ENCODE measurements at places on chromosomes 4 and X.

- DNase-seq, result no peak
Measured at GRCh38 chr4:166230841-166231240, 357.8 kb downstream of the TLL1 start.

- DNase-seq, result no peak
Measured at GRCh38 chr4:80264352-80264647, 2.2 kb upstream of the FGF5 start.

DNA sequence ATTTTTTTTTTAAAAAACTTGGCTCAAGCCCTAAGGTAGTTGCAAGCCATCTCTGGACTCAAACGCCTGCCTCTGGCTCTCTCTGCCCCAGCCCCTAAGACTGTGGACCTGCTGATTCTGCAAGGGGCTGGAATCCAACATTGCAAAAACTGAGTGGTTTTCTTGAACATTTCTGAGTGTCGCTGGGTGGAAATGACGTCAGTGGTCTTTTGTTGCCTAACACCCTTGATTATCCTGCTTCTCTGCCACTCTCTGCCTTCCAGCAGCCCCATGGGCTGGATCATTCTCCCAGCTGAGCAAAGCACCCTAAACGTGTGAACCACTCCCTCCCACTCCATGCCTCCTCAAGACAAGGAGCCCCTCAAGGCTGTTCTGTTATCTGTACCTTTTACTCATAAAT is 16.6 kb downstream of the BST1 start:
- DNase-seq, result no peak

DNA sequence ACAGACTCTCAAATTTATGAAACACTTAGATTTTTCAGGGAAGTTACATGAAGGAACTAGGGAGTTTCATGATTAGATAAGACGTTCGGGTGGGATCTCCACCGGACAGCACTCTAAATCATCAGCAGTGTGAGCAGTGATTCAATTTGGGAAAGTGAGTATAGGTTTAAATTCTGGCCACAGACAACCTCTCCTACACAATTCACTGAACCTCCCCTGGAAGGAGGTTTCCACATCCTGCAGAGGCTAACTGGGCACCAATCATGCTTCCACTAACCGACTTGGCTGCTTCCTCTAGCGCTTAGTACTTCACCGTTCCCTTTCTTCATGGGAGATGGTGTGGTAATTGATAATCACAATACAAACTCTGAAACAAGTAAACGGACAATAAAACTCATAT is 5.6 kb downstream of the CXCL9 start:
- DNase-seq, result no peak

GRCh38 chr4:48570646-48571220 is 80.7 kb downstream of the ZAR1 start:
- no peak for DNase-seq

- DNase-seq, result no peak
Measured at GRCh38 chr4:86948276-86948675, 13.5 kb downstream of the AFF1 start.

GRCh38 chr4:153418121-153418520 is 48.0 kb upstream of the TMEM131L start:
- DNase-seq, result no peak

GRCh38 chr4:52685316-52685715 is 26.2 kb upstream of the USP46 start:
- no peak for DNase-seq

DNA sequence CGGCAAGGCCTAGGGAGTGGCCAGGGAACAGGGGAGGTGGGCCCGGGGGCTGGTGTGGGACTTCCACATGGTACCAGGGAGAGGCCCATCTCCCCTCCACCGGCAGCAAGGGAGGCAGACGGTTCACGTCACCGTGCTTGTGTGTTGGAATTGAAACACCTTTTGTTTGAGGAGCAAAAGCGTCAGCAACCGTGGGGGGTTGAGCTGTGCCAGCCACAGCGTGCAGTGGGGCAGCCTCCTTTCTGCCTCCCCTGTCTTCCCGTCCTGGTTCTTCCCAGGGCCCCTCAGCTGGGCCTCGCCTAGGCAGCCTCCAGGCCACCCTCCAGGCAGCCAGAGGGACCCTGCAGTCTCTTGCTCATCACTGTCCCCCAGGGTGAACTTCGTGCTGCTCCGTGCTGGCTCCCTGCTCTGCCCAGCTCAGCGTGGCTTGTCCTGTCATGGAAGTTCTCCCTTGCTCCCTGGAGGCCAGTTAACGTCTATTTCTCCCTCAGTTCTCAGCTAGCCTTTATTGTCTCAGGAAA is 32.1 kb upstream of the HGFAC start:
- no peak for DNase-seq

DNA sequence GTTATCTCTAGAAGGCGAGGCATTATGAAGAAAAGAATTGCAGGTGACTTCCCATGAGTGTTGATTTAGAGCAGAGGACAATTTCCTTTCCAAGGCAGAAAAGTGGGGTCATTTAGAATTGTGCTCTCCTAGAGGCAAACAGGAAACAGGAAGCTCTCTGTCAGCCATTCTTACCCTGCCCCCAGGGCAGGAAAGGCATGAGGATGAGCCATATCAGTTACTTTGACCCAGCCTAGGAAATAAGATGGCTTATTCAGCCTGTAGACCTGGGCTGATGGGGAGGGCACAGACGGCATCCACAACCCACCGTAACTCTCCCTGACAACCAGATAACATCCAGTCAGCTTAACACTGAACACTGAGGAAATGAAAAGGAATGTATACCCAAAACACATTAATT is 88.8 kb upstream of the KDR start:
- DNase-seq, result no peak

GRCh38 chrX:76253432-76253831 is 80.6 kb downstream of the PBDC1 start:
- DNase-seq, result peak; percentile 53

GRCh38 chr4:87042986-87043820 is 108.4 kb downstream of the AFF1 start:
- no peak for DNase-seq

- no peak for DNase-seq
Measured at GRCh38 chr4:111943796-111944203, 201.5 kb upstream of the FAM241A start.

- peak; percentile 7 for DNase-seq
Measured at GRCh38 chr4:14877246-14878225, 124.7 kb upstream of the CPEB2 start.

DNA sequence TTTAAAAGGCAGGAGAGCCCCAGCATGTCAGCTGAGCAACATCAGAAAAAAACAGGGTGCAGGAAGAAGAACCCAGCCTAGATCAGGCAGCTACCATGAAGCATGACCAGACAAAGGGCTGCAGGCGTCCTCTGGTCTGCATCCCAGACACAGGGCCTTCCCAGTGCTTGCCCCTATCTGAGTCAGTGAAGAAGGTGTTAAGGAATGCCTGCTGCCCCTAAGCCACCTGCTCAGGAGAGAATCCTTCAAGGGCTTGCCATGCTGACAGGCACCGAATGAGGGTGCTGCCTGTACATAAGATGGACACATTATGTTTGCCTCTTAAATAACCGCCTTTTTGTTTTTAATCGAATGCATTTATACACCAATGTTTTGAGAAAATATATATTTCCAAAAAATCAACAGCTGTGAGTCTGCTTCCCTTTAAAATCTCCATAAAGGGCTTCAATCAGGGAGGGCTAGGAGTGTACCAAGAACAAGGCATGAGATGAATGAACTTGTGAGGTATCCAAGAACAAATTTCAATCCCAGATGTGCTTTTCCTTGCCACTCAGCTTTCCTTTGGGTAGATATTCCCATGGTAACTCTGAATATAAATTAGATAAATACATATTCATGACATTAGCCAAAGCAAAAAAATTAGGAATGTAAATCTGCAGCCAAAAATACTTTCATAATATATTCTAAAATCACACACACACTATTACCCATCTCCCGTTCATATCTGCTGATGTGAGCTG is 85.1 kb downstream of the SLC9A7 start:
- DNase-seq, result no peak

DNA sequence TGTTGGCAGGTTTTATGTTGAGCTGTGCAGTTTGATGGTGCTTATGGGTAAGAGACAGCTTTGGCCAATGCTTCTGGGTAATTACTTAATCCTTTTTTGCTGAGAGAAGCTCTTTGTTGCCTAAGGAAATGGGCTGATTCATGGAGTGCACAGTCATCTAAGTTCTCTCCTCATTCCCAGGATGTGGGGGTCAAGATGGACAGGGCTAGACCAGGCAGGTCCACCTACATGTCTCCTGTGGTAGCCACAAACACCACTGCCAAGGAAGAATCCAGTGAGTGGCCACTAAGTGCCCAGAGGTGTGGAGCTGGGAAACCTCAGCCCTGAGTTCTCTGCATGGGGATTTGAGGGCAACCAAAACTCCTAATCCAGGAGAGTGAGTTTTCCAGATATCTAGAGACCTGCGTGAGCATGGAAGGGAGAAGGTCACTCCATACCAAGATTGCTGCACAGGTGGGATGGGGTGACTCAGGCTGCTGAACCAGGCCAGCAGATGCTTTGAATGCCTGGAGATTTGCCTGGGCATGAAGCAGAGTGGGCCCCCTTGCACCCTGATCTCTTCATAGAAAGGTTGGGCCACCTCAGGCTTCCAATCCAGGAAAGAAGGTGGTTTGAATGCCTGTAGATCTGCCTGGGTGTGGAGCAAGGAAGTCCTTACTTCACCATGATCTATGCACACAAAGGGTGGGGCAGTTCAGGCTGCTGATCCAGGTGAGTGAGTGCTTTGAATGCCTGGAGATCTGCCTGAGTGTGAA is 234.8 kb upstream of the GNPDA2 start:
- DNase-seq, result no peak
